ENCODE measurements at places on chromosomes 7 and 10.
A peak's percentile ranks its signal among the peaks of the same experiment; 100 is the strongest.

GRCh38 chr10:56123247-56123646 is 237.8 kb downstream of the ZWINT start:
- DNase-seq: no peak

GRCh38 chr7:100867776-100868485 is 744 bp downstream of the TRIP6 start:
- peak; percentile 46 for DNase-seq

GRCh38 chr10:32207544-32207943 is 139.4 kb downstream of the EPC1 start:
- peak; percentile 42 for DNase-seq

DNA sequence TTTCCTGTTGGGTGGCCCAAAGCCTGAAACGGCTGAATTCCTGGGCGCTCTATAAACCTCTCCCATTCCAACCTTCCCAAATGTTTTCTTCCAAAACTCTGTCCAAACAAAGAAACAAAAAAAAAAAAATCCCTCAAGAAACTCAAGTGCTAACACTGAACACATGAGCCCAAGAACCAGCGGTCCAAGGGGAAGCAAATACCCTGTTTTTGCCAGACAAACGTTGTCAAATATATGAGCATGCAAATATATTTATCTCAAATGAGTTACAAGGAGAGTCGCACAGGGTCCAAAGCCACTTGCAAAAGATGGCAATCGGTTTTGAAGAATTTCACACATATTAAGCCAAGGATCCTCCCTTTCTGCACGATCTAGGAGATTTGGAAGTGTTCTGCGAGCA is 23.3 kb upstream of the EMX2 start:
- DNase-seq: no peak

DNA sequence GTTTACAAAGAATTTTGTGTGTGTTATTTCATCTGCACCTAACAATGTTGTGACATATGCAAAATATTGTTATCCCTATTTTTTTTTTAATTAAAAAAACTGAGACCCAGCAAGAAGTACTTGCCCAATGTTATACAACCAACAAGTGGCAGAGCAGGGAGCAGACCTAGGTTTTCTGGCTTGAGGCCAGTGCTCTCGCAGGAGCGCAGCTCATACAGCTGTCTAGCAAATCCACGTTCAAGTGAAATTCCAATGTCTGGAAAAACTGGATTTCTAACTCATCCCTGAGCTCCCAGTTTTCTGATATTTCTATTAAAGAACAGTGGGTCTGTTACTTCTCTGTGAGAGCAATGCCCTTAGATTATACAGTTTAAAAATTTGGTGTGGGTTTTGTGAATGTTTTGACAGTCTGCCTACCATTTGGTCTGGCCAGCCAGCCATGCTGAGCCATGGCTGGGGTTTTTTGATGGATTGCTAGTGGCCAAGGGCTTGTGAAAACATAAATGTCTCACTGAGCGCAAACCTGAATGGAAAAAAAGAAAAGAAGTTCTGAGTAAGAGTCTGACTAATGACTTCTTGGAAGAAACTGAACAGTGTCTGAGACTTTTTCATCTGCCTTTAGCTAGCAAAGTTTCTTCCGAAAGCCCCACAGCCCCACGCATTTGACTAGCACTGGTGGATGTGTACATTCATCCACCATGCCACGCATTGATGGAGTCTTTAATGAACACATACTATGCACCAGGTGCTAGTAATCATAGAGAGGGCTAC is 15.4 kb upstream of the PRF1 start:
- DNase-seq: no peak

GRCh38 chr7:16667355-16667754 is 21.4 kb downstream of the BZW2 start:
- DNase-seq: no peak

GRCh38 chr10:78686444-78687060 is 382.2 kb upstream of the ZMIZ1 start:
- no peak for DNase-seq

- no peak for DNase-seq
Observed at GRCh38 chr10:4033341-4033896, 248.4 kb upstream of the KLF6 start.

DNA sequence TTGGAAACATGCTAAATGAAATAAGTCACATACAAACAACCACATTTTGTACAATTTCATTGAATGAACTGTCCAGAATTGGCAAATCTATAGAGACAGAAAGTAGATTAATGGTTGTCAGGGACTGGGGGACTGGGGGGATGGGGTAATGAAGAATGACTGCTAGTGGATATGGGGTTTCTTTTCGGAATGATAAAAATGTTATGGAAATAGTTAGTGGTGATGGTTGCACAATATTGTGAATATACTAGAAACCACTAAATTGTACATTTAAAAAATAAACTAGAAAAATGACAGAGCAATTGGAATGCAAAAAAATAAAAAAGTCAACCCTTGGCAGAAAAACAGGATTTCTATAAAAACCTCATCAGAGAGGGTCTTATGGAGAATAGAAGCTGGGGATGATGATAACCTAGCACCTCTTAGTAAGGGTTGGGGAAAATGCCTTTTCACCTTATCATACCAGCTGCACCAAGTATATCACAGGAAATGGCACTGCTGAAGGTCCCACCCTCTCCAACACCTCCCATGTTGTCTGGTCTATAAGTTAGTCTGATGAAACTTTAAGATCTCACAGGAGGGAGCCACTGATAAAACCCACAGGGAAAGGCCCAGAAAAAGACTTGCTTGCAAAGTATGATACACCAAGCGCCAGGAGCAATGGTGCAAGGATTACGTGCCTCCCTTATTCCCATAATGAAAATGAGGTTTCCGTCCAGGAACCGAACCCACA is 23.1 kb upstream of the JAZF1 start:
- DNase-seq: no peak

GRCh38 chr10:33398796-33399195 is 64.3 kb upstream of the NRP1 start:
- DNase-seq: no peak

DNA sequence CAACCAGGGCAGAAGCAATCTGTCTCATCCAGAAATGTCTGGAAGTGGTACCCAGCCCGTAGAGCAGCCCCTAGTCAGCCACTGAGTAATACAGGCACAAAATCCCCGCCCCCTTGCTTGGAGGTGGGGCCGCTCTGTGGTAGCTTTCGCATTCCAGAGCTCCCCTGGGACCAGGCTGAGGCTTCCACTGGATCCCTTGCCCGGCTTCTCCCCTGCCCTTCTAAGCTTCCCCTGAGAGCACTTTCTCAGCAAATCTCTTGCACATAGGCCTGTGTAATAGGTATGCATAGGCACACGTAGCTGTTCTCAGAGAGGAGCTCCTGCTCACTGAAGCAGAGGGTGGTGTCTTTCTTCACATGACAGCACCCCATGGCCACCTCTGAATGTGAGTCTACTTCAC is 144.2 kb downstream of the BMS1 start:
- DNase-seq: no peak

DNA sequence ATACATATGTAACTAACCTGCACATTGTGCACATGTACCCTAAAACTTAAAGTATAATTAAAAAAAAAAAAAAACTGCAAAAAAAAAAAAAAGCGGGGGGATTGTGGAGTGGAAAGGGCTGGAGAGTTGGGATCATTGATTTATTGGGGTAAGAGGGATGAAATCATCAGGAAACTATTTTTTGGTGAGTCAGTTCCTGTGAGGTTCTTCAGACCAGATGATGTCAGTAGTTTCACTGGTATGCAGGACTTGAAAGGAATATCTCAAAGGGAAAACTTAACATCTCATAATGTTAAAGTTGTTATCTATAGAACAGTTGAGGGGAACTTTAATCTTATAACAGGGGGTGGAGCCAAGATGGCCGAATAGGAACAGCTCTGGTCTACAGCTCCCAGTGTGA is 32.6 kb upstream of the TECTB start:
- DNase-seq: no peak

- DNase-seq: no peak
Observed at GRCh38 chr10:86227501-86228258, 138.9 kb downstream of the GRID1 start.

- peak; percentile 99 for DNase-seq
Observed at GRCh38 chr7:155804897-155805825, 7.1 kb downstream of the SHH start.

DNA sequence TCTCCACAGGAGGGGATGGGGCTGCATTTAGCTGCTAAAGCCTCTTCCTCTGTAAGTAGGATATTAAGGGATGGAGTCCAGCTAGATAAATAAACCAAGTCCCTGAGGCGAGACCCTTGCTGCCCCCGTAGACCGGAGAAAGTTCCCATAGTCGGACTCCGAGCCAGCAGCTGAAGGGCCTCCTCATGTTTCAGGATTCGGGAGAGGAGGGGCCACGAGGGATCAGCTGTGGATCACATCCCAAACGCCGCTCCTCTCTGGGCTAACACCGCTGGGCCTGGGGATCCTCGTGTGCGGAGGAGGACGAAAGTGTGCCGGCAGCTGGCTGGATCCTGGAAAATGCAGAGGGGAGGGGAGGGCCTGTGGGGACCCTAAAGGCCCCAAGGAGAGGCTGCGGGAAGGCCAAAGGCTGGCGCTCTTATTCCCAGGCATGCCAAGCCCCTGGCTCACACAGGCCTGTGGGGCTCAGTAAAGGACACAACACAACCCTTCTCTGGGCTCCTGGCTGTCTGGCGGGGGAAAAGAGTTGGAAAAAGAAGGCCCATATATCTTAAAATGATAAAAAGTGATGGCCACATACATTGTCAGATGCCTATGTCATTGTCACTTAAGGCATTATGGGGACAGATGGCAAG is 82.5 kb upstream of the TMEM72 start:
- no peak for DNase-seq

DNA sequence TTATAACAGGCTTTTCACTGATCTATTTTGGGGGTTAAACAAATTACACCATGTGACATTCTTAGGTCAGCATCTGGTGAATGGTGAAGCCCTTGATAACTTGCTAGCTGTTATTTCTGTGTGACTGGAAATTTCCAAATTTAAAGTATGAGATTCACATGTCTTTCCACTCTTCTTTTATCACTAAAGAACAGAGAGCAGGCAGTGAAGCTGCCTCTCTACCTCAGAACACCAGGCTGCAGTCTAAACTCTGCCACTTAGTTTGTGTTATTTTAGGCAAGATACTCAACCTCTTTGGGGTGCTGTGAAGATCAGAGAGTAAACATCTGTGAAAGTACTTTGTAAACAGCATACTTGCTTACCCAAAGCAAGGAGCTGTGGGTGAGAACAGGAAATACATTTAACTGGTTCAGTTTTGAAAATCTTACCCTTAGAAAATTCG is 15.5 kb upstream of the SP4 start:
- DNase-seq: no peak

DNA sequence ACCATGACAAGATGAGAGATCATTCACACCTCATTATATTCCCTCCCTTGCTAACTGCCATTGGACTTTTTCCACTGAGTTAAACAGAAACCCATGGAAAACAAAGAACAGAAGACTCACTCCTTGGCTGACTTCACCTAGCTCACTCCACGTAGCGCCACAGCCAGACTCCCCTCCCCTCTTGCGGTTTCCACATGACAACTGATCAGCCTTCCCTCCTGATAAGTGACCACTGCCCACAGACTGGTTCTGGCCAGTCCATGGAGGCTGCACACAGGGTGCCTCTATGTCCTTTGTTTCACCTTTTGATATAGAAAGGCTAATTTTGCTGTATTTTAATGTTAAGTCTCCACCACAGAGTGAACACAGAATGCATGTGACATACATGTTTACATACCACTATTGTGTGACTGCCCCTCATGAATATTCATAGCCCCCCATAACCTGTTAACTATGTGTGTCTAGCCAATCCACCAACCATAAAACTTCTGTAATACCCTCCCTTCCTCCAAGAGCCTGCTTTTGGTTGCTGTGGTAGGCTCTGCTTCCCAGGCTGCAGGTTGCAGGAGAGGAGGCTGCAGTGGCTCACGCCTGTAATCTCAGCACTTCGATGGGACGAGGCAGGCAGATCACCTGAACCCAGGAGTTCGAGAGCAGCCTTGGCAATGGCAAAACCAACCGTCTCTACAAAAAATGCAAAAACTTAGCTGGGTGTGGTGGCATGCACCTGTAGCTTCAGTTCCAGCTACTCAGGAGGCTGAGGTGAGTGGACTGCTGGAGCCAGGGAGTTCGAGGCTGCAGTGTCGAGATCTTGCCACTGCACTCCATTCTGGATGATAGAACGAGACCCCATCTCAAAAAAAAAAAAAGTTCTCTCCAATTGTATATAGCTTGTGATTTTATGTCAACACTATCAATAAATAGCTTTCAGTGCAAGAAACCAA is 10.0 kb upstream of the IFIT5 start:
- no peak for DNase-seq

DNA sequence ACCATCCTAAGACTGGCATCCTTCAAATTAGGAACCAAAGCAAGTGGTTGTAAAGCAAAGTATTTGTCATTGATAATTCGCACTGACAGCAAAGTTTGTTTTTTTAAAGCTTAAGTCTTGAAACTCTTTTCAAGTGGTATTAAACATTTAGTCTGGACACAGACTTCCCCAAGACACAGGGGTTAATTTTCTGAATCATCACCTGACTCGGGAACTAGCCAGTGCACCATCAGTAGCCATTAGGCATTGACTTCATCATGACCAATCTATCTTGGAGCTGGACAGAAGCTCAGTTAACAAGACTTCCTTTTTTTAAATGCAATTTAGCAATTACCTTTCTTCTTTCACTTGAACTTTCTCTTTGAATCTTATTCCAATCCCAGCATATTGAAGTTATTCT is 210.6 kb downstream of the ZNF365 start:
- no peak for DNase-seq

GRCh38 chr10:48745662-48746245 is 61.1 kb downstream of the WDFY4 start:
- DNase-seq: no peak

DNA sequence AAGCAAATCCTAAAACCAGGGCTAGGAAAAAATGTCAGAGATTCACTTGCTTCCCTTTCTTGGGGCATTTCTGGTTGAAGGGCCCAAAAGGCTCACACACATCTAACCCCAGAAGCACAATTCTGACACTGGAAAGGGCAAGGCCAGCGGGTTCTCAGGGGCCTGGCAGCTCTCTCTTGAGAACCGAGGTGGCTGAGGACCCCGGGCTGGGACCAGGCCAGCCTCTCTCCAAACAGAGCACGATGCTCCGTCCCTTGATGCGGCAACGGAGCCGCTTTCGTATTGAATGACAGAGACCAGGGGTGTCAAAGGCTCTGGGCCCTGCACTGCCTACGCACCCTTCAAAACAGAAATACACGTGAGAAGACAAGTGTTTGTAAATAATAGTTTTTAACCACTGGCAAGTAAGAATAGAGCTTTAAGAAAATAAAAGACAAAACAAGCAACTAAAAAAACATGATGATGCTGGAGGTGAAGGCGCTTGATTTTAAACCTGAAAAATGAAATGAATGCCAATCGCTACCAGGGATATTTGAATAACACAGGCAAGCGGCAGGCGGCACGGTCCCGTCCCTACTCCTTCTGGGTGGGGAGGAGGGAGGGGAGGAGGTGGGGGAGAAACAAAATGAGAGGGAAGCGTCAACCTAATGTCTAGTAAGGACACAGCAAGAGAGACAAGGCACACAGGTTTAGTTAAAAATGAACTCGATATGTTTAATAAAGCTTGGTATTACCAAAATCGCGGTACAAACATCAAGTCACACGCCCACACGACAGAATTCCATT is 68.0 kb downstream of the SLC29A4 start:
- no peak for DNase-seq

Measured in SK-N-SH (cell line).